A549 treated with DMSO at 1 μM for 4 hours (cell line): ENCODE measurements at places on chromosomes 2 and 18. TPM values are rescaled to one million over a fixed set of nuclear protein-coding genes. Genes with fewer than 3 reads are reported as not detected.

The TSHZ1 gene
- total RNA-seq = 5.3 to 7.1 TPM (median 6.4 TPM) in 5 replicates

The SPDYA gene
- 0.15 to 0.39 TPM (median 0.20 TPM) in 5 replicates for total RNA-seq

The NCKAP5 gene
- 0.76 to 1.7 TPM (median 1.3 TPM) in 5 replicates for total RNA-seq

The OTOS gene
- total RNA-seq = 0.21 TPM in 1 of 5 replicates, not detected in the others

The ZNF638 gene
- total RNA-seq = 62.8 to 76.6 TPM (median 72.2 TPM) in 5 replicates

The ACVR1 gene
- total RNA-seq = 30.4 to 35.3 TPM (median 33.4 TPM) in 5 replicates

The TRIM43 gene
- 0.05 TPM in 1 of 5 replicates, not detected in the others for total RNA-seq

The FMNL2 gene
- 23.5 to 37.7 TPM (median 32.7 TPM) in 5 replicates for total RNA-seq

The SPC25 gene
- 16.7 to 21.9 TPM (median 20.7 TPM) in 5 replicates for total RNA-seq

The RNF125 gene
- total RNA-seq = 0.24 to 0.53 TPM (median 0.35 TPM) in 5 replicates

The CCDC178 gene
- not detected in 5 replicates for total RNA-seq

The ALPG gene
- 0.07 to 0.15 TPM (median 0.13 TPM) in 4 of 5 replicates, not detected in the other for total RNA-seq

The MYO3B gene
- total RNA-seq = not detected in 5 replicates

The DSC3 gene
- total RNA-seq = 1.6 to 2.5 TPM (median 1.8 TPM) in 5 replicates

The TRIP12 gene
- 81.6 to 103 TPM (median 101 TPM) in 5 replicates for total RNA-seq

The SLC9A4 gene
- not detected in 5 replicates for total RNA-seq

The HOXD12 gene
- total RNA-seq = not detected in 5 replicates

The DTNB gene
- 9.2 to 11.2 TPM (median 10.4 TPM) in 5 replicates for total RNA-seq

The RGPD3 gene
- total RNA-seq = 0.12 to 0.28 TPM (median 0.16 TPM) in 5 replicates

The GDF7 gene
- total RNA-seq = 0.02 to 0.05 TPM (median 0.05 TPM) in 5 replicates

The NOSTRIN gene
- 1.4 to 2.2 TPM (median 1.9 TPM) in 5 replicates for total RNA-seq

The RTP5 gene
- not detected in 5 replicates for total RNA-seq

The SALL3 gene
- not detected in 5 replicates for total RNA-seq

The KLHL14 gene
- total RNA-seq = not detected in 5 replicates

The SIX3 gene
- total RNA-seq = 0.17 to 0.45 TPM (median 0.34 TPM) in 5 replicates

The GKN1 gene
- 0.57 to 0.74 TPM (median 0.71 TPM) in 5 replicates for total RNA-seq

The NEURL3 gene
- total RNA-seq = 1.5 to 3.0 TPM (median 1.7 TPM) in 5 replicates

The FEV gene
- total RNA-seq = not detected in 5 replicates

The B3GNT2 gene
- 20.9 to 34.2 TPM (median 29.1 TPM) in 5 replicates for total RNA-seq

The CXCR1 gene
- not detected in 5 replicates for total RNA-seq

The IL36RN gene
- 0.06 to 0.14 TPM (median 0.07 TPM) in 5 replicates for total RNA-seq

The SLC5A7 gene
- not detected in 5 replicates for total RNA-seq

The TOGARAM2 gene
- 0.12 to 0.33 TPM (median 0.15 TPM) in 5 replicates for total RNA-seq

The POU3F3 gene
- total RNA-seq = 0.03 to 0.05 TPM in 2 of 5 replicates, not detected in the others

The FN1 gene
- total RNA-seq = 133 to 252 TPM (median 158 TPM) in 5 replicates

The GCFC2 gene
- total RNA-seq = 12.8 to 20.6 TPM (median 16.7 TPM) in 5 replicates

The VWC2L gene
- total RNA-seq = not detected in 5 replicates

The VIT gene
- 0.05 TPM in 1 of 5 replicates, not detected in the others for total RNA-seq
